Astrocyte (in vitro differentiated cells and primary cell): ENCODE measurements at places on chromosomes 2 and 18. TPM values are rescaled to one million over a fixed set of nuclear protein-coding genes. Genes with fewer than 3 reads are reported as not detected.

GRCh38 chr18:59072727-59073421 is 66.8 kb upstream of the SEC11C start:
- DNase-seq: no peak
- no peak overlapping the region for H3K27ac ChIP-seq
- H3K36me3 ChIP-seq: no peaks in the 10 kb centered on the region
- no peaks in the 10 kb centered on the region for H3K27me3 ChIP-seq

- no peak overlapping the region for H3K4me3 ChIP-seq
- no peak for DNase-seq
- H3K36me3 ChIP-seq: no peaks in the 10 kb centered on the region
- H3K4me1 ChIP-seq: peaks cover 5% of the 10 kb centered on the region
- H3K27ac ChIP-seq: no peak overlapping the region
These were observed 15.2 kb upstream of the ANKRD53 start for GRCh38 chr2:70962885-70963878.

GRCh38 chr2:20424300-20425290 is 22.3 kb upstream of the RHOB start:
- peaks cover 14% of the 10 kb centered on the region for H3K27me3 ChIP-seq
- peaks cover 25% of the 10 kb centered on the region for H3K4me1 ChIP-seq
- H3K27ac ChIP-seq: no peak overlapping the region
- H3K36me3 ChIP-seq: no peaks in the 10 kb centered on the region

GRCh38 chr2:219213486-219214071 is 5.2 kb downstream of the ABCB6 start:
- H3K4me1 ChIP-seq: peaks cover 11% of the 10 kb centered on the region
- peaks cover 7% of the 10 kb centered on the region for H3K36me3 ChIP-seq

DNA sequence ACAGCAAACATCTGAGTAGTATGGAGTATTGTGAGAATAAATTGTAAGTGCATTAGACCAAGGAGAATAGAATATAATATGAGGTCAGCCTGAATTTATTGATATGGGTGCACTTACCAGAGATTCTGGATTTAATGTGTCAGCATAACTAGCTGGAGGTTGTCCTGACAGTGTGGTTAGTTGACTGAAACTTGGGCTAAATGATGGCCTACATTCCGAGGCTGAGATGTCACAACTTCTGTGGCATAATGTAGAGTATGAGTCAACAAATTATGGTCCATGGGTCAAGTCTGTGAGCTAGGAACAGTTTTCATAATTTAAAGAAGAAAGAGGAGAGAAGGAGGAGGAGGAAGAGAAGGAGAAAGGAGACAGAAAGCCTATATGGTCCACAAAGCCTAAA is 127.6 kb downstream of the QPCT start:
- peak overlapping the region; percentile 72 for H3K27ac ChIP-seq
- no peaks in the 10 kb centered on the region for H3K36me3 ChIP-seq
- peaks cover 19% of the 10 kb centered on the region for H3K4me1 ChIP-seq
- H3K27me3 ChIP-seq: no peaks in the 10 kb centered on the region
- no peak overlapping the region for H3K4me3 ChIP-seq
- peak; percentile 90 for DNase-seq

DNA sequence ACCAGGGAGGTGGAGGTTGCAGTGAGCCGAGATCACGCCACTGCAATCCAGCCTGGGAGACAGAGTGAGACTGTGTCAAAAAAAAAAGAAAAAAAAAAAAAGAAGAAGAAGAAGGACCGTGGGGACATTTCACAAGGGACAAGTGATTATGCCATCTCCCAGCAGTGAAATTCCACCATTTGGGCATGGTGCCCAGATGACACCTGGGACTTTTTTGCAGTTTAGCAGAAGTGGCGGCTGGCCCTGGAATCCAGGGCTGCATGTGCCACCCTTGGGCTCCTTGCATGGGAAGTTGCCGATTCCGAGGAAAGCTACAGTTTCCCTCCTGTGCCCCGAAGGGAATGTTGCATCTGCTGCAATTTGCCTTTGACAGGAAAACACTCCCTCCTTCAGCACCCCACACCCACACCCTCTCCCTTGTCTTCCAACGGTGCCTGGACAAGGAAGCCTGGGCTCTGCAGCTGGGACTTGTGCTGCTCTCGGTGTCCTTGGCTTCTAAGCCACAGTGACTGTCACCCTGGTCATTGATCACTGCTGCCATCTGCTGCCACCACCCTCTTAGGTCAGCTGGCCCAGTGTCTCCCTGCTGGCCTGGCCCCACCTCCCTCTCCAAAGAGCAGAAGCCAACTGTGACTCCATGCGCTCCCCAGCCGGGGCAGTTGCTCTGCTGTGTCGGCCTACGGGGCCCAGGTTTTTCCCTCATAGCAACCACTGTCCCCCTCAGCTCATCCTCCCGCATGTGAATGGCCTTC is 56.4 kb upstream of the LRRC30 start:
- no peak overlapping the region for H3K27ac ChIP-seq
- no peak overlapping the region for H3K4me3 ChIP-seq
- H3K4me1 ChIP-seq: peaks cover 4% of the 10 kb centered on the region

DNA sequence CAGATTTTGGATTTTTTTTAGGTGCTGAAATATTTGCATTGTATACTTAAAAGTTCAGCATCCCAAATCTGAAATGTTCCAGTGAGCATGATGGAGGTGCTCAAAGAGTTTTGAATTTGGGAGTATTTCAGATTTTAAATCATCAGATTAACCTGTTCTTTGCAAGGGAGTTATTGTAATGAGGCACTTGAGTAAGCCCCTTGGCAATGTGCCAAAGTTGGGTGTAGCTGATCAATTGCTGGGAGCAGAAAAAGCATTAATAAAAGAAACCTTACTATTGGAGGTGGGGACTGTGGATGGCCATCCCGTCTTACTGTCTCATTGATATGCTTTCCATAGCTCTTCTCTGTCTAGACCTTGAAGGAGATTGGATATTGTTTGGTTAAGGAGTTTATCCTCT is 28.3 kb downstream of the MALT1 start:
- no peak overlapping the region for H3K4me3 ChIP-seq
- H3K27ac ChIP-seq: no peak overlapping the region

- H3K27me3 ChIP-seq: no peaks in the 10 kb centered on the region
- no peaks in the 10 kb centered on the region for H3K36me3 ChIP-seq
- H3K4me3 ChIP-seq: peak overlapping the region; percentile 68
- DNase-seq: no peak
These were observed 43.4 kb downstream of the ZNF516 start for GRCh38 chr18:76451396-76452331.

DNA sequence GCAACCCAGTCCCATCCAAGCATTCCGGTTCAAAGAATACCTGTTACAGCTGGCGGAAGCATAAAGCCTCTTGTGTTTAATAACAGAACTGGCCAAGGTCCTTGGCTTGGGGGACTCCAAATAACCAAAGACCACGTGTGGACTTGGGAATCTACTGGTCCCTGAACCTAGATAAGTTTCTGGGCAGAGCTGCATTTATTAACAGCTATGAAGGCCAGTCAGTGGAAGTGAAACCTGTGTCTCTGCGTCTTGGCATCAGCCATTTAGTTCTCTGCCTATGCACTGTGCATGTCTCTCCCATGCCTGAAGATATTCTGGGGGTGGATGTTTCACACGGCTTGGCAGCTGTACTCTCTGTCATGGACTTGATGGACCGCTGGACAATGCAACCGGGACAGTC is 137.7 kb downstream of the CCBE1 start:
- no peak overlapping the region for H3K27ac ChIP-seq
- H3K4me3 ChIP-seq: no peak overlapping the region
- DNase-seq: no peak
- H3K27me3 ChIP-seq: no peaks in the 10 kb centered on the region
- H3K4me1 ChIP-seq: no peaks in the 10 kb centered on the region

- no peaks in the 10 kb centered on the region for H3K4me1 ChIP-seq
- no peaks in the 10 kb centered on the region for H3K36me3 ChIP-seq
- H3K4me3 ChIP-seq: no peak overlapping the region
- H3K27ac ChIP-seq: no peak overlapping the region
These were observed 232.3 kb downstream of the KLHL29 start for GRCh38 chr2:23617167-23617810.

DNA sequence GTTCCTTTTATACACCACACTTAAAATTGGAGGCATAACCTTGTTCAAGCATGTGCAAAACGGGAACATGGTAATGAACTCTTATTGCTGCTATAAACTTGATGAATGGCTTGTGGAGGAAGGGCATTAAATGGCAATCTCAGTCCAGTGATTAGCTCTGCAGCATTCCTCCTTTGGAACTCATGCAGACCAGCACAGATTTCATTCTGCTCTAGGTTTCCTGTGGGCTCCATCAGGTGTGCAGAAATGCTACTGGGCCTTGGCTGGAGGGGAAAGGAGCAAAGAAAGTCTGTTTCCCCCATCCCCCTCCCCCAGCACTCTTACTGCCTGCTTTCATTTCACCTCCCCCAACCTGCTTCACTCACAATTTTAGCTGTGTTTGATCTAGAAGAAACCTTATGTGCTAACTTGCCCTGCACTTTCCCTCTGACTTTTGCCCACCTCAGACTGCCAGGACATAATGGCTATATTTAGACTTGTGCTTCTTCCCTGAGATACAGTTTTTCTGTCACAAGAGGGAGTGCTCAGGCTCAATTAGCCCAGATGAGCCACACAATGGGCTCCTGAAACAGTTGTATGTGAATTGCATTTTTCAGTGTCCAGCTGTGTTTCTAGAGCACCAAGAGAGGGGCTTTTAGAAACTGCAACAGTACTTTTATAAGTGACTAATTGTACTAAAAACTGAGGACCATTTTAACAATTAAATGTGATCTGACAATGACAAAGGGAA is 109.8 kb downstream of the FSHR start:
- DNase-seq: no peak
- H3K27ac ChIP-seq: no peak overlapping the region
- H3K27me3 ChIP-seq: no peaks in the 10 kb centered on the region
- H3K4me1 ChIP-seq: no peaks in the 10 kb centered on the region
- no peaks in the 10 kb centered on the region for H3K36me3 ChIP-seq

GRCh38 chr2:218582076-218582475 is 13.4 kb downstream of the CNOT9 start:
- H3K27ac ChIP-seq: peak overlapping the region; percentile 63
- no peaks in the 10 kb centered on the region for H3K27me3 ChIP-seq
- peaks cover 26% of the 10 kb centered on the region for H3K36me3 ChIP-seq
- no peak overlapping the region for H3K4me3 ChIP-seq
- peak; percentile 83 for DNase-seq

DNA sequence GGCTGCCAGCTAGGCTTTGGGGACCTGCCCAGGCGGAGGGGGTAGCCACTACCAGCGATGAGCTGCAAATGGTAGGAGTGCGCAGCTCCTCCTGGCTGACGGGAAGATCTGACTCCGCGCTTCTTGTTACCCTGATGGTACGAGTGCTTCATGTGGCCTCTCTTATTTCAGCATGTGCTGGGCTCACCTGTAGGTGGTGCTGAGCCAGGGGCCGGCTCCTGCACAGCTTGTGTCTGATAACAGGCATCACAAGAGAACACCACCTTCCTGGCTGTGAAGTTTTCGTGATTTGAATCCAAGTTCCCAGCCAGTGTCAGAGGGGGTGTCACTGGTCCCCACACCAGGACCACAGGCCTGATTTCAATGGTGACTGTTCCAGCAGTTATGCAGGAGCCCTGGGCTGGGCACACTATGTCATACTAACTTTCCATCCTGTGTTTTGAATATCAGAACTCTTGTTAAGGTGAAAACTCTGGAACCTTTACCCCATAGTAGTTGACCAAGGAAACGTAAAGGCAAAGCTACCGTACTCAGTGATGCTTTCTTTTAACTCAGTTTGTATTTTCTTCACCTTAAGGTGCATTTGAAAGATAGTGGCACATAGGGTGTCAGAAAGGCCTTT is 28.0 kb downstream of the APCDD1 start:
- no peaks in the 10 kb centered on the region for H3K36me3 ChIP-seq
- H3K4me1 ChIP-seq: no peaks in the 10 kb centered on the region
- no peak overlapping the region for H3K4me3 ChIP-seq
- no peak overlapping the region for H3K27ac ChIP-seq
- no peak for DNase-seq

GRCh38 chr2:5064687-5065086 is 627.5 kb upstream of the SOX11 start:
- H3K4me1 ChIP-seq: no peaks in the 10 kb centered on the region
- DNase-seq: no peak
- H3K36me3 ChIP-seq: no peaks in the 10 kb centered on the region
- no peak overlapping the region for H3K4me3 ChIP-seq

DNA sequence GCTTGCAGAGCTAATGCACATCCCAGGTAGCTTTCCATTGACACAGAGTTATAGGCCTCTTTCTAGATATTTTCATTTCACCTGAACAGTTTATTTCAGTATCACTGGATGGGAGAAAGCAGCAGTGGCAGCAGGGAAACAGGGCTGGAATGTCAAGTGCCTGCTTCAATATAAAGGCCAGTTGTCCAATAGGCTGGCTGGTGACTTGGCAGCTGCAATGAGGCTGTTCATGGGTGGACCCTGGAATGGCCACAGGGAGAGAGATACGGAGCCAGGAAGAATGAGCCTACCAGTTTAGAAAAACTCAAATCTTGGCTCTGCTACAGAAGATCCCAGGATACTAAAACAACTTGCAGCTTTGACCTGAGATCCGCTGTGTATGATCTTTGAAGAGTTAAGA is 185.0 kb downstream of the BCL11A start:
- no peaks in the 10 kb centered on the region for H3K27me3 ChIP-seq
- no peak overlapping the region for H3K27ac ChIP-seq
- no peaks in the 10 kb centered on the region for H3K36me3 ChIP-seq
- H3K4me1 ChIP-seq: no peaks in the 10 kb centered on the region

DNA sequence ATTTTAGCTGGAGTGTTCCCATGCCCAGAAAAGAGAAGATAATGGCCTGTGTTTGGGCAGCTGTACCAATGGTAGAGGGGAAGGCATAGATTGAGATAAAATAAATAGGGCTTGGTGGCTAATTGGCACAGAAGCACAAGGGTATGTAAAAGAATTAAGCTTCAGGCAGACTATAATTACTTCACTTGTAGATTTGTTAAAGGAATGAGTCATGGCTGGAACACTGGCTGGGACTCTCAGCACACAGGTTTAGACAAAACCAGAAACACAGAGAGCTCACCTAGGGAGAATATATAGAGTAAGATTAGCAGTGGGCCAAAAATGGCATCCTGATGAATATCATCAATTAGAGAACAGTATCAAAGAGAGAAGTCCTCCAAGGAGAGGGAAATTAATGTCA is 198.3 kb upstream of the FIGN start:
- no peaks in the 10 kb centered on the region for H3K27me3 ChIP-seq
- H3K36me3 ChIP-seq: no peaks in the 10 kb centered on the region
- no peak overlapping the region for H3K4me3 ChIP-seq
- peak; percentile 3 for DNase-seq
- H3K4me1 ChIP-seq: no peaks in the 10 kb centered on the region

GRCh38 chr2:74097574-74097973 is 50.1 kb downstream of the BOLA3 start:
- no peaks in the 10 kb centered on the region for H3K27me3 ChIP-seq
- no peaks in the 10 kb centered on the region for H3K36me3 ChIP-seq
- no peaks in the 10 kb centered on the region for H3K4me1 ChIP-seq
- DNase-seq: no peak

GRCh38 chr2:419687-420317 is 131.9 kb upstream of the ALKAL2 start:
- no peaks in the 10 kb centered on the region for H3K36me3 ChIP-seq
- DNase-seq: no peak
- no peak overlapping the region for H3K4me3 ChIP-seq
- H3K27me3 ChIP-seq: no peaks in the 10 kb centered on the region

GRCh38 chr2:77521931-77522470 is at the start of gene LRRTM4:
Gene LRRTM4, minus strand, starts transcription at chr2:77522376.
- no peaks in the 10 kb centered on the region for H3K36me3 ChIP-seq
- H3K27ac ChIP-seq: no peak within 1 kb of the TSS
- no peak for DNase-seq
- H3K4me1 ChIP-seq: no peaks in the 10 kb centered on the region

SLC5A7 gene
- 0.05 TPM in 1 of 2 replicates, not detected in the other for total RNA-seq

UGT1A5 gene
- total RNA-seq: not detected in 2 replicates

GNLY gene
- not detected in 2 replicates for total RNA-seq

ST6GAL2 gene
- 59.8 and 120 TPM in 2 replicates for total RNA-seq

C2orf81 gene
- 2.1 and 2.5 TPM in 2 replicates for total RNA-seq

GPR45 gene
- total RNA-seq: 0.22 TPM in 1 of 2 replicates, not detected in the other

ALPI gene
- not detected in 2 replicates for total RNA-seq
